Activated CD4-positive, alpha-beta T cell treated with anti-CD3 and anti-CD28 coated beads, Interleukin-10, Interleukin-2, amounts not matched to agents 100 ng/mL and 50 ng/mL, durations not matched to agents 16 hours and 8 hours (primary cell): ENCODE measurements at places on chromosomes 6 and 20.
A peak's percentile ranks its signal among the peaks of the same experiment; 100 is the strongest.

- DNase-seq = no peak
Measured at GRCh38 chr20:39338469-39339376, 376.6 kb downstream of the DHX35 start.

- peak; percentile 93 for DNase-seq
Measured at GRCh38 chr6:119147101-119148053, 68.9 kb upstream of the FAM184A start.

- no peak for DNase-seq
Measured at GRCh38 chr6:137036566-137037300, 8.0 kb downstream of the IL20RA start.

GRCh38 chr6:96015518-96016333 is at the start of gene FUT9:
TSS of gene FUT9 (plus strand) at chr6:96015974. CDS start at chr6:96203156, 187,182 bp downstream.
- DNase-seq = no peak

GRCh38 chr20:59775687-59776055 is 157.8 kb downstream of the SYCP2 start:
- DNase-seq = no peak

GRCh38 chr6:39416728-39417127 is 94.2 kb upstream of the KCNK16 start:
- no peak for DNase-seq
